AG04449 (cell line): ENCODE measurements at places on chromosomes 3 and 15.

DNA sequence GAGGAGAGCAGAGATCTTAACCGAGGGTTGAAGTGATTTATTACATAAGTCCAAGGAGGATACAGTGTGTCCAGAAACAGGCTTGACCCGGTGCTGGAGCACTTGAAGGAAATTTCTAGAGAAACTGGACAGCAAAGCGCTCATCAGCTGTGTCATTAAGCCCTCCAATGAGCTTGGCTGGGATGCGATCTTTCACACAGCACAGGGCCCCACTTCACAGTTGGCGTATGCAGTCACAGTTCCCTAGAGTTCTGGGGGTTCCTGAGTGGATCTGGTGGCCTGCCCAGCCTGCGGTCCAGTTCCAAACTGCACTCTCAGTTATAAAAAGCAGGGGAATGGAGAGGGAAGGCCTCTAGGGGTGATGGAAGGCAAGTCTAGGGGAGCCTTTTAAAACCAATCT is 13.6 kb downstream of the ST8SIA2 start:
- DNase-seq, result no peak

GRCh38 chr3:56890448-56891091 is 88.8 kb upstream of the ARHGEF3 start:
- DNase-seq, result no peak

GRCh38 chr3:60696428-60697125 is 554.7 kb downstream of the FHIT start:
- no peak for DNase-seq

GRCh38 chr15:60772395-60773120 is 293.6 kb upstream of the ICE2 start:
- no peak for DNase-seq
